ENCODE measurements at places on chromosomes 12 and 14.

GRCh38 chr12:61502179-61502578 lies 758.0 kb upstream of the USP15 start:
- no peak for DNase-seq

- DNase-seq = no peak
Observed at GRCh38 chr12:84698576-84699333, 213.8 kb downstream of the SLC6A15 start.

DNA sequence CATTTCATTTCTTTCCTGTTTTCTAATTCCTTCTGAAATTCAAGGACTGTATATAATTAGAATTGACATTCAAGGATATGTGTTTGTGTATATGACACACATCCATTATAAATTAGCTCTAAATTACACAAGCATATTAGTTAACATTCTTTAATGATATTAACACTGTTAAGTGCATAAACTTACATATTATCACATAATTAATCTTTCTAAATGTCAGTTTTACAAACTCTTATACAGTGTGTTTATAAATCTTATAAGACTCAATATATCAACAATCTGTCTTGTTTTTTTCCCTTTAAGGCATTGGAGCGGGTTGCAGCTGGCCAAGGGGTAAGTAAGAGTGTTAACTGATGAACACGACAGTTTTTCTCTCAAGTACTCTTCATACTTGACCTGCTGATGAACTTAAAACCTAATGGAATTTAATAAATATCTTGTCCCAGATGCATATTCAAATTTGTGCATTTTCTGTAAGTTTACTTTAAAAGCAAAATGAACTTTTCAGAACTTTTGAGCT lies 76.1 kb downstream of the METTL25 start:
- DNase-seq = no peak

- DNase-seq = no peak
Observed at GRCh38 chr14:103889313-103890051, 38.8 kb upstream of the TDRD9 start.

DNA sequence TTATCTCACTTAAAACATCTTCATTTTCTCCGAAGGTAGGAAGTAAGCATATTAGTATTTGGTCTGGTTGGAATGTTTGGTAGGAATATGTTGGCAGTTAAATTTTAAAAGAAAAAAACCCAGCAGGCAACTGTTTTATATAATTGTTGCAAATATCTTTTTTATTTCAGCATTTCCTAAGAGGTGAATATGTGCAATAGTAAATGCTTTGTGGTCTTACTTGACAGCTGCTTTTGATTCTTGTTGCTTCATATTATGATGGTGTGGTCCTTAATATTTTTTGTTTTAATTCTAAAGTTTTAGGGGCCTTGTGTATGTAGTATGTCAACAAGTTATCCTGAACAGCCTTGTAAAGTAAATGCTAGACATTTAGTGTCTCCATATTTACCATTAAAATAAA lies 6.3 kb downstream of the TRAFD1 start:
- no peak for DNase-seq

GRCh38 chr12:132593071-132593470 lies 17.3 kb downstream of the LRCOL1 start:
- no peak for DNase-seq

DNA sequence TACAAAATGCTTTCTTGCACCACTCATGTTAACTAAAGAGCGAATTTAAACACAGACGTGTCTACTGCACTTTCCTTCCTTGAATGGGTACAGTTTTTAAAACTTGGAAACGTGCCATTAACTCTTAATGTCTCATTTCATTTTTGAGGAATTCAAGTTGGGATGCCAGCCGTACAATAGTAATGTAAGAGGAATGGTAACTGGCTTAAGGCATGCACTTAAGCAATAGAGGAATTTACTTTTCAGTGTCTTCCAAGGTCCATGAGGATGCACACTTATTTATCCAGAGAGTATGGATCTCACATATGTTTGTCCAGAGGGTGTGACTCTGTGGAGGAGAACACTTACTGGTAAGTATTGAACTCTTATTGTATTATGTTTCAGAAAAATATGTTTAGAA lies 52.9 kb downstream of the PPP4R4 start:
- DNase-seq = no peak

- DNase-seq = peak; percentile 92
Observed at GRCh38 chr12:132593938-132594358, 16.4 kb downstream of the LRCOL1 start.

- DNase-seq = no peak
Observed at GRCh38 chr12:68240975-68241374, 12.4 kb downstream of the IL22 start.

- DNase-seq = no peak
Observed at GRCh38 chr12:105429511-105429910, 99.0 kb downstream of the C12orf75 start.

DNA sequence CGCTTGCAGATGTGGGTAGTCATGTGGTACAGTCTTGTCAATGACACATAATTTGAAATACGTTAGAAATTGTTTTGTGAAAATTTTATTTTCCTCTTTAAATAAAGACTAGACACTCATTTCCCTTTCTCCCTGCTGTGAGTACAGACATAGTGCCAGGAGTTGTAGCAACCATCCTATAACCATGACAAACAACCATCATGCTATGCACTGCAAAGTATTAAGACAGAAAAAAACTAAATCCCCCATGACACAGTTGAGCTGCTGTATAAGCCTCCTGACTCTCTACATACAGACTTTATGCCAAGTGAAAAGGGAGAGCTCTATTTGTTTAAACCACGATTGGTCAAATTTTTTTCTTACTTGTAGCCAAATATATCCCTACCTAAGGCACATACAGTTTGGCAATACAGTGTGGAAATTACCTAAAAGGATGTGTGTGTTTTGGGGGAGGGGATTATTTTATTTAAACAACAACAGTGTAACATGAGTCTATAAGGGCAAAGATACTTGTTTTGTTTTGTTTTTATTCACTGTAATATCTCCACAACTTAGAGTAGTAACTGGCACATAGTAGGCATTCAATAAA lies 45.0 kb upstream of the KRR1 start:
- DNase-seq = no peak

DNA sequence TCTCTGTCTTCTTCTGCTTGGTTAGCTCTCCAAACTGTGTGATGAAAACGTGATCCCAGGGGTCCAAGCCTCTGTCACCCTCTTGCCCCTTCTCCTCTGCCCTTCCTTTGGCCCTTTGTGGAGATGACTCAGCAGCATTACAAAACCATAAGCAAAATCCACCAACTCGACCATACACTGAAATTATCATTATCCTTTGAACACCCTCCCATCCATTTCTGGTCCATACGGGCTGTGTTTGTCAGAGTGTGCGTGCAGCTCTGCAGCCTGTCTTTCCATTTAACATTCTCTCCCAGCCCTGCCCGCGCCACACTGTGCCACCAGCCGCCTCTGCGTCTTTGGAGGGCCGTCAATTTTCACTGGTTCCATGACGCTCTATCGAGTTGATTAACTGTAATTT lies 69.2 kb downstream of the SLC25A47 start:
- DNase-seq = no peak

GRCh38 chr12:1880153-1880845 lies 38.2 kb downstream of the CACNA2D4 start:
- no peak for DNase-seq

DNA sequence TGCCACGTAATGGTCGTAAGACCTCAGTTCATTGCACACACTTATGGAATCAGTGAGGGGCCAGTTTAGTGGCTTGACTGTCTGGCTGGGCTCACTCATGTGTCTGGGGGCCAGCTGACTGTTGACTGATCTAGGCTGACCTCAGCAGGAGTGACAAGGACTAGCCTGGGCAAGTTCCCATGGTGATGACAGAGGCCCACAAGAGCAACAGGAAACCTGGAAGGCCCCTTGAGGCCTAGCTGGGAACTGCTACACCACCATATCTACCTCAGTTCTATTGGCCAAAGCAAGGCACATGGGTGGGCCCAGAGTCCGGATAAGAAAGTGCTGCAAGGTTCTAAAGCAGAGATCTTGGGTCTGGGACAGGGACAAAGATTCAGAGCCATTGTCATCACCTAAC lies 21.3 kb upstream of the RFLNA start:
- DNase-seq = no peak

- DNase-seq = no peak
Observed at GRCh38 chr14:59303216-59303615, 114.7 kb downstream of the DAAM1 start.

DNA sequence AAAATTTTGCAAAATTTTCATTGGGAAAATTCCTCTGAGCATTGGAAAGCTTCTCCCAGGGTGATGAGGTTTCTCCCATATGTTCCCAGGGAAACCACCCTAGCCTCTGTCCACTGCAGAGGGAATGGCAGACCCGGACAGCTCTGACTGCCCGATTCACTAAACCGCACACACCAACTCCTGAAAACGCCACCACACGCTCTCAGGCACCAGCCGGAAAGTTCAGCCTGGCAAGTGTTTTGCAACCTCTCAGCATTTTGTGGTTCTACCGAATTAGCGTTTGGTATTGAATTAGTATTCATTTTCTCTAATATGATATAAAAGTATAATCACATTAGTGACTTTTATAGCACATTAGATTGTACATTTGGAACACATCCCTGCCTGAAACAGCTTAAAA lies 213.4 kb downstream of the PHETA1 start:
- no peak for DNase-seq

DNA sequence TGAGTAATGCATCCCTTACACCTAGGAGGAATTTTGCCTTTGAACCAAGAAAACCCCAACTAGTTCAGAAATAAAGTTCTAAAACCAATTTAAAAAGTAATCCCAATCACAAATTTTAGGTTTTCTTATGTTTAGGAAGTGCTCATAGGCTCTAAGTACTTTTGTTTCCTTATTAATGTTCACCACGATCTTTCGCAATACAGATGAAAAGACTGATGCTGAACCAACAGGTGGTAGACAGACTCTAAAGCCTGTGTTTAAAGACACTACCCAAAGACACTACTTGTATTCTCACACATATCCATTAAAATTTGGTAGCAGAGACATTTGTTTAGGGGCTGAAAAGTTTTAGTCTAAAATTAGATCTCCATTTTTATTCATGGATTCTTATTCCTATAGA lies 10.6 kb upstream of the PHLDA1 start:
- DNase-seq = no peak

- no peak for DNase-seq
Observed at GRCh38 chr12:71694099-71694820, 8.4 kb downstream of the TMEM19 start.

DNA sequence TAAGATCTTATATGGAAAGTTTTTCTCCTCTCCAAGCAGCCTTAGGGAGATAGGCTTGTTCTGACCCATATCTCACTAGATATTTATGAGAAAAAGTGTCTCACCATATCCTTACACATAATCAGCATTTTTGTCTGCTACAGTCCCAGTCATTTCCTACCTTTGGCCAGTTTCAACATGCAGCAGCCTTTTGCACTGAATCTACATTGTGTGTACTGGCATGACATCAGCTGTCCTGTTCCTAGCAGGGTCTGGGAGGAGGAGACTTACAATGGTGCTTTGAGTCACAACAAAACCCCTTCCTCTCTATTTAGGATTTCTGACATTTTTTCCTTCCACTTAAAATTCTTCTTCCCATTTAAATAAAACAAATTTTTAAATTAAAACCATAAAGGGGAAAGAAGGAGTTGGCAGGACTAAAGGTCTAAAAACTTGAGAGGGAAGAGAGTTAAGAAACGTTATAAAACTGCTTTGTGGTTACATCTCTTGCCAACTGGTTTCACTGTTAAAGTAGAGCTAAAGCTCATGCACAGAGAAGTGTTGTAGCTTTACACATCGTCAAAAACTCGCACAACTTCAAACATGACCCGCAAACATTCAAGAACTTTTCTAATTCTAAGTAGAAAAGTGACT lies 53.3 kb upstream of the CERS5 start:
- DNase-seq = no peak

DNA sequence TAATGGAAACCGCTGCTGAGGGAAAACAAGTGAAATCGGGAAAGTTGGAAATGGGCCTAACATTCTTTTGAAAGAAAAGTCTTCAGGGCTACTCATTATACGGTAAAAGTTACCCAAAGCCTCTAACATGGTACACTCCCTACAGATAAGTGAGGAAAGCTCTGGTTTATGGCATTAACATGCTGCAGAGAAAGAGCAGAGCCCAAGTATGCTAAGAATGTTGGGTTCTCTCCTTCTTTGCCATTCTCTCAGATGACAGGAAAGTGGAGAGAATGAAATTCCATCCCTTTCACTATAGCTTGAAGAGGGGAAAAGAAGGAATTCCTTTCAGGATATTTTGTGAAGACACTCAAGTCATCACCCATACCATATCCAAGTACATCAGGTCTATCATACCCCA lies 348.0 kb downstream of the SEC23A start:
- no peak for DNase-seq

GRCh38 chr14:24430143-24430681 lies 458 bp downstream of the KHNYN start:
- DNase-seq = peak; percentile 69

DNA sequence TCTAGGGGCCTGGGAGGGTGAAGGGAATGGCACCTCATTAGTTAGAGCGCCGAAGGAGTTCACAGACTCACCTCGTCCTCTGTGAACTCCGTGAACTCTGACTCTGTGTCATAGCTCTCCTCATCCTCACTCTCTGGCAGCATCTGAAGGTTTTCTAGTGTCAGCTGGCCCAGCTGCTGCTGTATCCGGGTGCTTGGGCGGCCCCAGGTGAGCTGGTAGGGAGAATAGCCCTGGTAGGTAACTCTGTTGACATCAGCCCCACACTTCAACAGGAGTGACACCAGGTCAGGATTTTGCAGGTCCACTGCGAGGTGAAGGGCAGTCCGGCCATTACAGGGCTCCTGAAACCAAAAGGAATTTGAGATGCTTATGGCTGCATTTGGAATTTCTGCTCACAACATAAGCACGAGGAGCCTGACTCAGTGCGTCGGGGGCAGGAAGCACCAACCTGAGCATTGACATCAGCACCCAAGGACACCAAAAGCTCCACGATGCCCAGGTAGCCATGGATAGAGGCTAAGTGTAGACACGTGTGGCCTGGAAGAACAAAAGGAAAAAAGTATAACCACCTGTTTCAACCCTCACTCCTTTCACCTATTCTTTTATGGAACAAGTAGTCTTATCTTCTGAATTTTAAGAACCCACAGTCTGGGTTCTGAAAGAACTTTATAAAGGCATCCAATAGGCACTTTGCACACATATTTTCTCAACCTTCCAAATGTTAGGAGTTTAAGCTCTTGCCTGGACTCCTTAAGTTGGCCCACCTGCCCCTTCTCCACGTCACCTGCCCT lies 2.0 kb downstream of the NFKBIA start:
- no peak for DNase-seq

GRCh38 chr14:54052696-54053385 lies 96.2 kb upstream of the BMP4 start:
- DNase-seq = no peak

DNA sequence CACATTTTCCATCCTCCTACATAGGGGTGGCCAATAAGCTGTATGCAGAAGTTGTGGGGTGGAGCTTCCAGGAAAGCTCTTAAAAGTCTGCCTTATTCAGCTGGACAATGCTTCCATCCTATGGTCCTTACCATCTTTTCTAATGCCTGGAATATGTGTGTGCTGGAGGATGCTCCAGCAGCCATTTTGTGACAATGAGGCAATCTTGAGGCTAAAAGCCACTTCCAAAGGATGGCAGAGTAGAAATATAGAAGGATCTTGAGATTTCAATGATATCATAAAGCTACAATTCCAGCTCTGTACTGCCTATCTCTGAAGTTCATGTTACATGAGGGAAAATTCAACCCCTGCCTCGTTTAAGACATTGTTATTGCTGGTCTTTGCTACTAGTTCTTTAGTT lies 95.7 kb downstream of the APAF1 start:
- no peak for DNase-seq
